ENCODE measurements at places on chromosomes 1 and 21. TPM values are rescaled to one million over a fixed set of nuclear protein-coding genes. Genes with fewer than 3 reads are reported as not detected.

OR2T2 gene
- polyA plus RNA-seq = not detected

ATP1A4 gene
- polyA plus RNA-seq = 38.6 TPM

GRCh38 chr1:2300851-2301606 is 72.9 kb downstream of the SKI start:
- peak; percentile 79 for DNase-seq

- peak; percentile 73 for DNase-seq
Measured at GRCh38 chr1:27045973-27046558, 33.4 kb upstream of the TENT5B start.

DNA sequence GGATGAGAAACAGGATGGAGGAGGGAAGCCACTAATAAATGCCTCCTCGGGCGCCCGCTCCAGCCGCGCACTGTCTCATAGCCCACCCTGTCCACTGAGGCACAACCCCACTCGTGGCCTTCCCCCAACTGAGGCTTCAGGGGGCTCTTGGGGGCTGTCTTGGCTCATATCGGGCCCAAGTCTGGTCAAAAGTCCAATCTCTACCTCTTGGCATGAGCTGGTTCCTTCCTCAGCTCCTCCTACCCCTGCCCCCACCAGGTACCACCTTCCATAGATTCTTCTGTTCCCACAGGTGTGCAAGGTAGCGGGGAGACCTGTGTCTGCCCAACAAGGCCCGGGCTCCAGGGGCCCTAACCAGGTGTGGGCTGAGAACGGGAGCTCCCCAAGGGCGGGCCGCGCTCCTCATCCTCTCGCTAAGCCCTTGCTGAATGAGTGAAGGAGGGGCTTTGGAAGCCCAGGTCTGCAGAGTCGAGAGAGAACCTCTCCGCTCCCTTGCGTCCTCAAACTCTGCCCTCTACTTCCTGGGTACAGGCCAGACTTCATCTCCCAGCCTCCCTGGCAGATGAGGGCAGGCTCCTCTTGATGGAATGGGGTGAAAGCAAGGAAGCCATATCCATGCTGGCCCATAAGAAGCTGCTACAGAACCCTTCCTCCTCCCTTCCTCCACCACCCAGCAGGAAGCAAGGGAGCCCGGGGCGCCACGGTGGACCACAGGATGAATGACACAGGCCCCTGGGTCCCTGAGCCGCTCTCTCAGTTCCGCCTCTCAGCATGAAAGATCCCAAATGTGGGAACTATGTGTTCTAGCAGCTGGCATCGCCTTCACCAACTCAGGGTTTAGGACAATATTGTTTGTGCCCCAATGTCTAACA is 74.7 kb downstream of the PSMG1 start:
- DNase-seq = no peak
